Ammon's horn (tissue), 1 donor: ENCODE measurements at places on chromosomes 2 and 18.

GRCh38 chr2:715038-715437 is 37.8 kb upstream of the TMEM18 start:
- DNase-seq = no peak

GRCh38 chr2:130385709-130386108 is 29.9 kb downstream of the PTPN18 start:
- DNase-seq = peak; percentile 50

- peak; percentile 73 for DNase-seq
Measured at GRCh38 chr18:77108001-77108692, 24.4 kb downstream of the MBP start.

DNA sequence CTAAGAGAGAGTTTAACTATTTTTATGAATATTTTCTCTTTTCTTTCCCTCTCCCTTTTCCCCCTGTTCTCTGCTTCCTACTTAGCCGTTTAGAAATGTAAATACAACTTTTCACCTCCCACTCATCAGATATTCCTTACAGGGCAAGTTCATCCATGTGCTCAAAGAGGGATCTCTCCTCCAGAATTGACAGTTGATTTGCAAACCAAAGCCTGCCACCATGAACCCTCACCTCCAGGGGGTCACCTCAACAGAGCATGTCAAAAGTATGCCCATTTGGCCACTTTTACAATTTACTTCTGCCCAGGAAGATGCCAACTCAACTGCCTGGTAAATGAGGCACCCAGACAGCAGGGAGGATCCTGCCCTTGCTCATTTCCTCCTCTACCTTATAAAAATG is 149.2 kb upstream of the GYPC start:
- no peak for DNase-seq

DNA sequence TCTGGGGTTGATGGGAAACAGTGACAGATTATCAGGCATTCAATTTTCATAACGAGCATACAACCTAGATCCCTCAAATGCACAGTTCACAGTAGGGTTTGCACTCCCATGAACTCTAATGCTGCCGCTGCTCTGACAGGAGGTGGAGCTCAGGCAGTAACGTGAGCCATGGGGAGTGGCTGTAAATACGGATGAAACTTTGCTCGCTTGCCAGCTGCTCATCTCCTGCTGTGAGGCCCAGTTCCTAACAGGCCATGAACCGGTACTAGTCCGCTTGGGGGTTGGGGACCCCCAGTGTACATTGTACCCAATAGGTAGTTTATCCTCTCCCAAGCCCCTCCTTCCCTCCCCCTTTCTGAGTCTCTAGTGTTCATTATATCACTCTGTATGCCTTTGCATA is 94.6 kb downstream of the PTH2R start:
- no peak for DNase-seq

DNA sequence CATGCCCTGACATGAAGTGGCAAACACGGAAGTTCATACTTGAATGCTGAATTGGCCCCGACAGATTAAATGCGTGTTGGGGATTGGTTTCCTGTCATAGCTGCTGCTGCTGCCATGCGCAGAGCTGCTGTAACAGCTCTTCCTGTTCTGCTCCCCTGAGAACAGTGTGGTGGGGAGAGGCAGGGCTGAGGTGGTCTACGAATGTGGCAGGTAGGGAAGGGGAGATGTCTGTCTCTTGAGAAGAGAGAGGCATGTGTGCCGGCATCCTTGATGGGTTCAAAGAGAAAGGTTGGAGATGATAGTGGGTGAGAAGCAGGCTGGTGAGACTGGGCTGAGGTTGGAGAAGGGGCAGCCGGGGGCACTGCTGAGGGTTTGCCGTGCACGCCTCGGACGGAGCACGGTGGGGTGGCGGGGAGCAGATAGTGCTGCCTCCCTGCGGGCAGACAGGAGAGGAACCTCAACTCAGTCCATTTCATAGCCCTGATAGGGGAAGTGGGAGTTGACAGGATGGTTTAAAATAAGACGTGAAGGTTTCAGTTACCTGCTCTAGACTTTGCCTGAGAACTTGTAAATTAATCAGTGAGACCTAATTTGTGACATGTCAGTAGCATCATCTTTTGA is 46.1 kb downstream of the TMEM185B start:
- DNase-seq = peak; percentile 48

GRCh38 chr18:24368749-24369148 is 28.9 kb downstream of the OSBPL1A start:
- DNase-seq = no peak

GRCh38 chr2:151774506-151774905 is 40.2 kb upstream of the NEB start:
- DNase-seq = no peak

DNA sequence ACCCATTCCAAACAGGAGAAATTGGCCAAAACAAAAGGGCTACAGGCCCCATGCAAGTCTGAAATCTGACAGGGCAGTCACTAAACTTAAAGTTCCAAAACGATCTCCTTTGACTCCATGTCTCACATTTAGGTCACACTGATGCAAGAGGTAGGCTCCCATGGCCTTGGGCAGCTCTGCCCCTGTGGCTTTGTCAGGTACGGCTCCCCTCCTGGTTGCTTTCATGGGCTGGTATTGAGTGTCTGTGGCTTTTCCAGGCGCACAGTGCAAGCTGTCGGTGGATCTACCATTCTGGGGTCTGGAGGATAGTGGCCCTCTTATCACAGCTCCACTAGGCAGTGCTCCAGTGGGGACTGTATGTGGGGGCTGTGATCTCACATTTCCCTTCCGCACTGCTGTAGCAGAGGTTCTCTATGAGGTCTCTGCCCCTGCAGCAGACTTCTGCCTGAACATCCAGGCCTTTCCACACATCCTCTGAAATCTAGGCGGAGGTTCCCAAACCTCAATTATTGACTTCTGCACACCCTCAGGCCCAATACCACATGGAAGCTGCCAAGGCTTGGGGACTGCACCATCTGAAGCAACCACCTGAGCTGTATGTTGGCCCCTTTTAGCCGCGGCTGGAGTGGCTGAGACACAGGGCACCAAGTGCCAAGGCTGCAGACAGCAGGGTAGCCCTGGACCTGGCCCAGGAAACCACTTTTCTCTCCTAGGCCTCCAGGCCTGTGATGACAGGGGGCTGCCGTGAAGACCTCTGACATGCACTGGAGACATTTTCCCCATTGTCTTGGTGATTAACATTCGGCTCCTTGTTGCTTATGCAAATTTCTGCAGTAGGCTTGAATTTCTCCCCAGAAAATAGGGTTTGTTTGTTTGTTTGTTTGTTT is 28.7 kb downstream of the PARD6G start:
- no peak for DNase-seq

GRCh38 chr18:77969972-77970371 is 720.3 kb downstream of the GALR1 start:
- no peak for DNase-seq

DNA sequence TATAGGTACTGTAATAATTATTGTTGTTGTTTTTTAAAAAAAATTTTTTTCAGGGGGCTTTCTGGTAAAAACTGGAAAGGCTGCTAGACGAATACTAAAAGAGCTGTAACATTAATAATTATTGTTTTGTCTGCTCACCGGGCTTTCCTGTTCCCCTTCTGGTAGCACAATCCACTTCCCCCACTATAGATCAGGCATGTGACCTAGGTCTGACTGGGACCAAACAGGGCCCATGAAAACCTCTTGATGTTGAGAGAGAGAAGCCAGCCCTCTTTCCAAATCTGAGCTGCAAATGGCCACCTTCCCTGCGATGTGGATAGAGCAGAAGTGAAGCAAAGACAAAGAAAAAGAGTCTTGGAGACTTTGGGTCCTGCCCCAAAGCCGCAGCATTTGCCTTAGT is 23.4 kb downstream of the SH2D6 start:
- no peak for DNase-seq

DNA sequence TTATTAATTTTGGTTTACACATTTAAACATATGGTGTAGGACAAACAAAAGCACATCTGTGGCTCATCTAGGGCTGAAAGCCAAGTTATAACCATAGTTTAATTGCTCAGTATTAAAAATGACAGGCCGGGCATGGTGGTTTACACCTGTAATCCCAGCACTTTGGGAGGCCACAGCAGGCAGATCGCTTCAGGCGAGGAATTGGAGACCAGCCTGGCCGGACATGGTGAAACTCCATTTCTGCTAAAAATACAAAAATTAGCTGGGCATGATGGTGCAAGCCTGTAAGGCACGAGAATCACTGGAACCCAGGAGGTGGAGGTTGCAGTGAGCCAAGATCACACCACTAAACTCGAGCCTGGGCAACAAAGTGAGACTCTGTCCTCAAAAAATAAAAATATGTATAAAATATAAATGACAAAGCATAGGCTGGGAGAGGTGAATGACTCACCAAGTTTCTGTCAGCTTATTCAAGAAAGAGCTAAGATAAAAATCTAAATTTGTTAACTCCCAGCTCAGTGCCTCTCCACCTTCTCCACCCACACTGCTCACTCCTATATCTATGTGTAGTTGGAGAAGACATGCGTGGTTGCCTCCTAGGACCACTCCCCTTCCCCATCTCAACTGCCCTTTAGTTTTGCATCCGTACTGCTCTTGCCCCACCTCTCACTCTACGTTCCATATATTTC is 79.2 kb upstream of the PID1 start:
- no peak for DNase-seq

DNA sequence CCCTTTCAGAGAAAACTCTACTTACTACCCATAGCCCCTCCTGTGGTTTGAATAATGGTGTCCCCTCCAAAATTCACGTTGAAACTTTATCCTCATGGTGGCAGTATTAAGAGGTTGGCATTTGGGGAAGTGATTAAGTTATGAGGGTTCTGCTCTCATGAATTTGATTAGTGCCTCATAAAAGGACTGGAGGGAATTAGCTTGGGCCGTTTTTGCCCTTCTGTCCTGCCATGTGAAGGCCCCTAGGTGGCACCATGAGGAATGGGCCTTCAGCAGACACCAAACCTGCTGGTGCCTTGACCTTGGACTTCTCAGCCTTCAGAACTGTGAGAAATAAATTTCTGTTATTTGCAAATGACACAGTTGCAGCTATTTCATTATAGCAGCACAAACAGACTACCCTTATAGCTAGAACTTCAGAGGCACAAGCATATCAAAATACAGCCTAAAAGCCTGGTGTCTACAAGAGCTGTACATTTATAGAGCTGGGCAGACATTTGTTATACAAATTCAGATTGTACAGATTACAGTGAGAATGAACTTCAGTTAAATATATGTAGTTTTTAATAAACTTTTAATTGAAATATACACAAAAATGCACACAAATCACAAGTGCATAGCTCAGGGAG is 2.6 kb upstream of the PTPN2 start:
- DNase-seq = no peak
